ENCODE measurements at places on chromosomes 11 and 22.

DNA sequence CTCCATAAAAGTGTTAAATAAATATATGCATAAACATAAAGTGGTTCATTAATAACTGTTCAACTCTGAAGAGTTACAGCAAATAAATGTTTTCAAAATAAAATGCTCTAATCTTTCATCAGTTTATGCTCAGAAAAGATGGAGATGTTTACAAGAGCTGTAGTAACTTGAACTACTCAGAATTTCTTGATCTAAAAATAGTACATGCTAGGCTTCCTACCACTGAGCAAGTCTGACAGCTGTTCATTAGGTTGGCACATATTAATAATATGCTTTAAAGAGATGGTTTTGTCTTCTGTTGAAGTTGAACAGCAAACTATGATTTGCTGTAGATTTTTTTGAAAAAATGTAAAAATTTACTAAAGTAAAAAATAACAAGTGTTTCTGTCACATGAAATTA is 10.8 kb upstream of the SLN start:
- DNase-seq = no peak

- DNase-seq = peak; percentile 12
These were observed 57.8 kb upstream of the ALDH3B2 start for GRCh38 chr11:67732045-67732787.

DNA sequence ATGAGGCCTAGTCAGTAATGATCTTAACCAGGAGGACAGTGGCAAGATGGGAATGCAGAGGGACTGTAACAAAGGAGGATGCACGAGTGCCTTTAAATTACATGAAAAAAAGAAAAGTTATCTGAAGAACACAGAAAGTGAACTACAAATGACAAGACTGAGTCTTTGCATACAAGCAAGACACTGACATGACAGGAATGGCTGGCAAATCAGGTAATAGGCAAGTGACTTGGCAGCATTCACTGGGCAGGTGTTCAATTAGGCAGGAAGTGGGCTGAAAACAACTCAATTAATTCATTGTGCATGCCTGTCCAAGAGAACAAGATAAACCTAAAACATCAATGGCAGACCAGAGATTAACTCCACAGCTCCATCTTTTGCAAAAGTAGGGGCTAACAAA is 24.0 kb downstream of the SMCO4 start:
- DNase-seq = no peak

GRCh38 chr11:89125298-89125697 is 52.4 kb upstream of the TYR start:
- DNase-seq = no peak

GRCh38 chr11:1660111-1660867 is 30.7 kb downstream of the KRTAP5-5 start:
- DNase-seq = no peak

DNA sequence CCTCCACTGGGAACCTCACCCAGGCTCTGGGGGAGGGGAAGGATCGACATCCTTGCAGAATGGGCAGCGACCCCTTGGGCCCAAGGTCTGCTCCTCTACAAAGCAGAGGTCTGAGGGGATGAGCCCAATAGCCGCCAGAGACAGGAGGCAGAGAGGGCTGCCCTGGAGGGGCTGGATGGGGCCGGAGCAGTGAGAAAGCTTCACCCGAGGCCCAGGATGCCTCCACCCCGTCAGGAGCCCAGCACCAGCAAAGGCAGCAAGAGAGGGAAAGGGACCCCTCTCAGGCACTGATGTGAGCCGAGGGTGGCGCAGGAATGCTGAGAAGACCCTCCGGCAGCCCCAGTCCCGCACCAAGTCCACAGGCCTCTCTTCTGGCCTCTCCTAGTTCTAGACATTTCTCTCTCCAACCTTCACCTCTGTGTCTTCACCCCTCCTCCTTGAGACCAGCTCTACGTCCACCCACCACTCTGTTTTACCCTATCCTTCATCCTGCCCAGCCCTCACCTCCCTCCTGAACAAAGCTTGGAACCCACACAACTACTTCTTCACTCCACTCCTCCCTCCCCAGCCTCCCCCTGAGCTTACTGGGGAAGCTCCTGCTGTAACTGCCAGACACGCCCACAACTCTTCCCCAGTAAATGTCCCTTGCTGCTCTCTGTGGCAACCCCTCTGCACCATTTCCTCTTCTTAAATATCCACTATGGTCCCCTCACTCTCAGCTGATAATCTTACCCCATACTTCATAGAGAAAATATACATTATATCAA is 131.9 kb downstream of the MPPED1 start:
- DNase-seq = no peak

GRCh38 chr11:116217441-116217840 is 555.3 kb downstream of the BUD13 start:
- DNase-seq = no peak

GRCh38 chr11:69918231-69918937 is 99.2 kb upstream of the FGF3 start:
- no peak for DNase-seq

- no peak for DNase-seq
These were observed 60.6 kb upstream of the PRDM11 start for GRCh38 chr11:45085646-45086501.

DNA sequence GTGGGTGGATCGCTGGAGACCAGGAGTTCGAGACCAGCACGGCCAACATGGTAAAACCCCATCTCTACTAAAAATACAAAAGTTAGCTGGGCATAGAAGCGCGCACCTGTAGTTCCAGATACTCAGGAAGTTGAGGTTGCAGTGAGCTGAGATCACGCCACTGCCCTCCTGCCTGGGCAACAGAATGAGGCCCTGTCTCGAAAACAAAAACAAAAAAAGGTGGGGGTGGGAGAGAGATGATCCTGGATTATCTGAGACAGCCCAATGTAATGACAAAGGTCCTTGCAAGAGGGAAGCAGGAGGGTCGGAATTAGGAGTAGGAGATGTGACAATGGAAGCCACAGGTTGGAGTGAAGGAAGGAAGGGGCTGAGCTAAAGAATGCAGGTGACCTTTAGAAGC is 87.6 kb upstream of the APOA1 start:
- no peak for DNase-seq

- DNase-seq = no peak
These were observed 22.7 kb upstream of the RASD2 start for GRCh38 chr22:35517769-35518530.

GRCh38 chr22:17396516-17396915 is 27.3 kb downstream of the CECR2 start:
- DNase-seq = peak; percentile 52

DNA sequence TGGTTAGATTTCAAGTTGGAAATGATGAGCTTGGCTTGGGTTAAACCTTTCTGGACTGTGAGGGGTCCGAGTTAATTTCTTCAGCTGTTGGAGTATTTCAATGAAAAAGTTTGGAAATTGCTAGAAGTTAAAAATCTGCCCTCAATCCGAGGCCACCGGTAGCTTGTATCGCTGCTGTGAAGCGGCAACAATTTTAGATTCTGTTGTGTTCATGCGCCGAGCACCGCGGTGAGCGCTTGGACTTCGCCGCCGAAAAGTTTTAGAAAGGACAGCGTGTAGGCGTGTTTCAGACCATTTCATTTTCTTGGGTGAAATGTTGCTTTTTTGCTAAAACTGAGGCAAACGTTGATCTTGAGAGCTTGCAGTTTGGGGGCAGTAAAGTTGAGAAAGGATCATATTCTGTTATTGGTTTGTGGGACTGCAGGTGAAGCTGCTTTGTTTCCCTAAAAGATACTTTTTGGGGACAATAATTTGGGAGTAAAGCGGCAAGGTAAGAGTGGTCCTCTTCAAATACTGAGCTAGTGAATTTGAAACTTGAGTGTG is 928 bp downstream of the FBXO7 start:
- peak; percentile 51 for DNase-seq

- no peak for DNase-seq
These were observed 21.9 kb downstream of the MAML2 start for GRCh38 chr11:96321091-96321490.

DNA sequence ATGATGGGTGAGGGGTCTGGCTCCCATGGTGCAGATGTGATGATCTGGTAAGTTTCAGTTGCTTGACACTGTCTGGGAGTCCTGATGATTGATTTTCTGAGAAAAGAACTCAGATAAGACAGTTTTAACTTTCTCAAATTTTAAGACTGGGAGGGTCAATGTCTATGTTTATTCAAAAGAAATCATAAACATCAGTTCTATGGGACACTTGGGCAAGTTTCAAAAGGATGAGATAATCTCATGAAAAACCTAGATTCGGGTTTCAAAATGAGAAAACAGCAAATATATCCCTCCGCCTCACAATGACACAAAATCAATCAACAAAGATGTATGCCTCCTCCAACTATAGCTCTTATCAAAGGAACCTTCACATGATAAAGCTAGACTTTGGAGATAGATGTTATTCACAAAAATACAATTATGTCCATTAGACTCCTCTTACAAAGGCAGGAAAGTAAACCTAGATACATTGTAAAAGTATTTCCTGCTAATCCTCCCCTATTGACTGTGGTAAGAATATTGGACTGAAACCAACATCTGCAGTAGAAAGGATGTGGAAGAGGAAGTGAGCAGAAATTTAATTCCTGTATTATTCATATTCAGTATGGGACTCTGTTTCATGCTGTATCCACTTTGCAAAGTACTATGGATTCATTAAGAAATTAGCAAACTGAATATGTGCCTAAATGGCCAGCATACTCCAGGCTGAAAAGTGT is 21.6 kb downstream of the SVIP start:
- peak; percentile 8 for DNase-seq

DNA sequence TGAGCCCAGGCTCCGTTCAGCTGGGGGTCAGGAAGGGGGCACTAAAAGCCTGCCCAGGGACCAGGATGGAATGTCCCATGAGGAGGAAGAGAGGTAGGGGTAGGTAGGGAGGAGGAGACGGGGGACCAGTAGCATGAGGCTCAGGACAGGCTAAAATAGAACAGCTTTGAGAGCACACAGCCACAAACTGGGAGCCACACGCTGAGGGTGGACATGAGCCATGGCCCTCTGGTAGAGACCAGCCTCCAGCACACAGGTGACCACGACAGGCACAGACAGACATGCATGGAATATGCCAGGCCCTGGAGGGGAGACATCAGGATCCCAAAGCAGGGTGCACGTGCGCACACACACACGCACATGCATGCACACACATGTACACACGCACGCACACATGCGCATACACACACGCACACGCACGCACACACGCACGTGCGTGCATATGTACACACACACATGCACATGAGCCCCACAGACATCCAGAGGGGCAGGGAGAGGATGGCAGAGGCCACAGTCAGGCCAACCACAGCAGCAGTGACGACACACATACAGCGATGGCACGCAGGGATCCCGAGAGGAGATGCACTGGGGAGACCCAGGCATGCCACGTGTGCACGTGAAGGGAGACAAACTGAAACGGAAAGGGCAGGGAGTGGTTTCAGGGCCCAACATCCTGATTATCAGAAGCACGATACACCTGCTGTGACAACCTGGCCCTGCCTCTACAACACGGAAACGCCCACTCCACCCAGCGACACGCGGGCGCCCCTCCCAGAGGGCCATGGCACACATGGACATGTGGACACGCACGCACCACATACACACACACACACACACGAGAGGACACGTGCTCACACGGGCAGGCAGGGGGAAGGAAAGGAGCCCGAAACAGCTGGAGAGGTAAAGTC is 25.7 kb downstream of the LRRC10B start:
- DNase-seq = no peak

- DNase-seq = no peak
These were observed 26.5 kb downstream of the ARHGAP1 start for GRCh38 chr11:46673713-46674462.

- no peak for DNase-seq
These were observed 33.6 kb downstream of the MACROD1 start for GRCh38 chr11:64132191-64132771.

- no peak for DNase-seq
These were observed 12.8 kb downstream of the FRMD8 start for GRCh38 chr11:65399249-65399648.

DNA sequence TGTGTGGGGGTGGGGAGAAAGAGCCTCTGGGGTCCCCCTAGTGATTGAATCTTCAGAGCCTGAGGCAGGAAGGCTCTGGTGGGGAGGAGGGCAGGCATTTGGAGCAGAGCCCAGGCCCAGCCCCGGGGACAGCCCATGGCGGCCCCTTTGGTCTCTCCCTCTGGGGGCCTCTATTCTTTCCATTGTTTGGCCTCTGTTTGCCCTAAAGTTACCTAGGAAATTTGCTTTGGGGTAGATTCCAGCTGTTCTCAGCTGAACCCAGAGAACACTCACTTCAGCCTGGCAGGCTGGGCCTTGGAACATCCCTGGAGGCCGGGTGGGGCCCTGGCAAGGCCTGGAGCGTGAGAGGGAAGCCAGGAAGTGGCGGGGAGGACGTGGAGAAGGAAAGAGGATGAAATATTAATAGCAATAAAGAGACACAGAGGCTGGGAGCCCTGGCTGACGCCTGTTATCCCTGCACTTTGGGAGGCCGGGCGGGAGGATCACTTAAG is 22.9 kb upstream of the A4GALT start:
- no peak for DNase-seq

- peak; percentile 62 for DNase-seq
These were observed 7.3 kb upstream of the PTPN5 start for GRCh38 chr11:18798799-18799469.

- no peak for DNase-seq
These were observed 768.3 kb upstream of the ARHGAP42 start for GRCh38 chr11:99918761-99919160.

DNA sequence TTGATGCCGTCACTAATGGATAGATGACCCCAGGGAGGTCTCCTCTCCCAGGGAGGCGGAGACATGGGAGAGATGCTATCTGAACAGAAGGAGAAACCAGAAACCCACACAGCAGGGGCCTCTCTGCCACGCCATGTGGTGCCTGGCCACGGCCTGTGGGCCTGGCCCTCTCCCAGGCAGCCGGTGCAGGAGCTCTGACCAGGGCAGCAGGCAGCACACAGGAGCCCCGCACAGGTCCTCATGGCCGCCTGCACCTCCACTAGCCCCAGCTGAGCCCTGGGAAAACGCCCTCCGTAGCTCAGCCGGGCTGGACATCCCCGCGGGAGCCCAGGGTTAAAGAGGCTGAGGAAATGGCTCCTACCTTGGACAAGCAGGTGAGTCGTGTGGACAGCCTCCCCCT is 19.8 kb downstream of the IGSF9B start:
- no peak for DNase-seq

DNA sequence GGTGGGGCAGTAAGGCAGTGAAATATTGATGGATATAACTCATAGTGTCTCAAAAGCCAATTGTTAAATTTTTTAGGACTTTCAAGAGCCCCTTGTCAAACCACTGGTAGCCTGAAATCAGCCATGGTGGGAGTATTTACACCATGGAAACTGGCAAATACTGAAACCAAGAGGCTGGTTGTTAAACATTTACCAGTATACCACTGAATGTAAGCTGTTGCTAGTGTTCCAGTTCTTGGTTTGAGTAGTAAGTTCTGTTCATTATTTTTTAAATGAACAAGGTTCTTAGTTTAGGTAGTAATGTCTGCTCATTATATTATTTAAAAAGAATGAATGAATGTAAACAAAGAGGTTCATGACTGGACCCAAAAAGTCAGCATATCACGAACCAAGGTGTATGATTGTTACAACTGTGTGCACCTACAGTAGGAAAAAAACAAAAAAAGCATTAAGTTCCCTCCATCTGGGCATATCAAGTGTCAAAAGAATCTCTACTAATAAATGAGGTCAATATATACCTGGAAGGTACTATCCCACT is 4.5 kb upstream of the EIF3F start:
- DNase-seq = no peak

All from kidney tubule cell (primary cell).